ENCODE measurements at places on chromosomes 3 and 15.

DNA sequence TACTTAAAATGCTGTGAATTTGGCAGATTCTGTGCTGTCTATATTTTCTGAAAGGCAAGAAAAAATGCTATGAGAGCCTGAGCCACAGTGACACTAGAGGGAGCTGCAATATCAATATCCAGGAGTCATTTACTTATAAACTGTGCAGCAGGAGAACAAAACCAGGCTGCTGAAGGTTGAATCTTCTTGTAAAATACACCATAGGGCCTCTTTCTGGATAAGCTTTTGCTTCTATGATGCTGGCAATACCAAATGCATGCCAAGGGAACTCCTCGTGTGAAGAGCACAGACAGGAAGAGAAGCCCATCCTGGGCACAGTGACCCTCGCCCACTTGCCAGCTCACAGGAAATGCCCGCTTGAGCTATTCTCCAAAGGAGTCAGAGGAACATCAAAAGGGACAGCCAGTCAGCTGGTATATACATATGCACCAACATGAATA is 48.0 kb upstream of the TSPAN3 start:
- DNase-seq = no peak

GRCh38 chr15:41661078-41661517 is 893 bp downstream of the MGA start:
- DNase-seq = no peak

- DNase-seq = no peak
These were observed 11.1 kb upstream of the PIK3R4 start for GRCh38 chr3:130757611-130758150.

DNA sequence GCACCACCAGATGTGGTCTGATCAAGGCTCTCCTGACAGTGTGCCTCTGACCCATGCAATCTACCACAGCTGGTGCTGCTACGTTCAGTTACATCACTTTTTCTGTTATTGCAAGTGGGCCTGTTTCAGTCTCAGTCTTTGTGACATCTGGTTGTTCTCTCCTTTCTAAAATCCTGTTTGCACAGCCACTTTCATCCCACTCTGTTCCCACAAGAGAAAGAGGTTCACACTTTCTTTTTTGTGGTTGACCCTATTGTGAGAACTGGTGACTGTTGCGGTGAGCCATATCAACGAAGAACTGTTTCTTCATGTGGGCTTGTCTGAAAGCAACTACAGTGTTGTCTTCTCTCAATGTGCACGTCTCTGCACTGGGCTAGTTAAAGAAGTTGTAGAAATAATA is 342.8 kb upstream of the ARPP21 start:
- DNase-seq = no peak

GRCh38 chr3:20136231-20136630 is 49.8 kb downstream of the SGO1 start:
- no peak for DNase-seq

- no peak for DNase-seq
These were observed 167.0 kb upstream of the UBE2E2 start for GRCh38 chr3:23035927-23036640.
